Spleen (tissue), 13 donors: ENCODE measurements at places on chromosomes 13 and 19.

GRCh38 chr13:77565635-77566034, 30.1 kb downstream of the SCEL start:
- DNase-seq: no peak

DNA sequence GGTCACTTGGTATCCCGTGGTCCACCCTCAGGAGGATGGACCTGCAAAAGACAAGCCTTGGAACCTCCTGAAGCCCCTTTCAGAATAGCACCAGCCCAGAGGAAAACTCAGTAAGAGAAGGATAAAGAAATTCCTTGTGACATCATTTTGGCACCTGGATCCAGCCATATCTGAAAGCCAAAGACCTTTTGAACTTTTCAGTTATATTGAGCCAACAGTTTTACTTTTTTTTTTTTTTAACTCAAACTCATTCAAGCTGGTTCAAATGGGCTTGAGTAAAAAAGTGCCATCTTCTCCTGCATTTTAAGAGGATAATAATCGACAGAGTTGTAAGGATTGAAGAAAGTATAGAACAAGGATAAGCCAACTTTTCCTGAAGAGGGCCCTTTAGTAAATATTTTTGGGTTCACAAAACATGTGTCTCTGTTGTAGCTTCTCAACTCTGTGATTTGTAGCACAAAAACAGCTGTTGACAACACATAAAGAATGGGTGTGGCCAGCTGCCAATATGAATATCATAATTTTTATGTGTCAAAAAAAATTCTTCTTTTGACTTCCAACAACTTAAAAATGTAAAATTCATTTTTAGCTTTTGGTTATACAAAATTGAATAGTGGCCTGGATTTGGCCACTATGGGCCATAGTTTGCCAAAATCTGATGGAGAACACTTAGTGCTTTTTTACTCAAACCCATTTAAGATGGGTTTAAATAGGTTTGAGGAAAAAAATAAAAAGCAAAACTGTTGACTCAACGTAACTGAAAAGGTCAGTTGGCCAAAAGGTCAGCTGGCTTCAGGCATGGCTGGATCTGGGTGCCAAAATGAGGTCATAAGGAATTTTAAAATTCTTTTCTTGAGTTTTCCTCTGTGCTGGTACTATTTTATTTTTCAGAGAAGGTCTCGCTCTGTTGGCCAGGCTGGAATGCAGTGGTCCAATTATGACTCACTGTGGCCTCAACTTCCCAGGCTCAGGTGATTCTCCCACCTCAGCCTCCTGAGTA, 50.7 kb downstream of the ACSBG2 start:
- DNase-seq: no peak

- DNase-seq: no peak
Observed at GRCh38 chr19:6529351-6529750, 1.5 kb upstream of the TNFSF9 start.

- DNase-seq: no peak
Observed at GRCh38 chr19:4972509-4973230, 3.8 kb downstream of the KDM4B start.

DNA sequence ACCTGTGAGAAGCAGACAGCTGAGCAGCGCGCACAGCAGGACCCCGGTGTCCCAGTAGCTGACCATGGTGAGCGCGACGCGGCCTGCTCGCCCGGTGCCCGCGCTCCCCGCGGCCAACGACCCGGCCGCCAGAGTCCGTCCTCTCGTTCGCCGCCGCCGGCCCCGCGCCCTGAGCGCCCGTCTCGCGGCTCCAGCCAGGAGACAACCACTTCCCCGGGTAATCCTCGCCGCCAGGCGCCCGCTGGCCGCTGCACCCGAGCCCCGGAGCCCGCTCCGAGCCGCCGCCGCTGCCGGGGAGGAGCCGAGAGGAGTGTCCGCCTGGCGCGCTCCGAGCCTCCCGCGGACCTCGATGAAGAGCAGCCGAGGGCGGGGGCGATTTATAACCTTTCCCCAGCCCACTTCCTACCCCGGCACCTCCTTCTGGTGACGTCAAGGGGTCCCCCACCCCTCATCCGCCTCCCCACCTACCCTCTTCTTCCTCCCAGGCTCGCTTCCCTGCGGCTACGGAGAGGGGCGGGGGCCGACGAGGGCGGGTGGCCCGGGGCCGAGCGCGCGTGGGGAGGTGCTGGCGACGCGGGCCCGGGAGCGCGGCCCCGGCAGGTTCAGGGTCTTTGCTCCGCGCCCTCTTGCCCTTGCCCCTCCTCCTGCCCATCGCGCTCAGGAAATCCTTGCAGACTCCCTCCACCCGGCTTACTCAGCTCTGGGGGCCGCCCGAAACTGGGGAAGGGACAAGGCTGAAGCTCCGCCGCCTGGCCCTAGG, at the start of gene FLT1:
Gene FLT1, minus strand, starts transcription at position 351 of the 760 bp plus-strand sequence. Its CDS starts 285 bp downstream, at position 66.
- DNase-seq: peak; percentile 85

DNA sequence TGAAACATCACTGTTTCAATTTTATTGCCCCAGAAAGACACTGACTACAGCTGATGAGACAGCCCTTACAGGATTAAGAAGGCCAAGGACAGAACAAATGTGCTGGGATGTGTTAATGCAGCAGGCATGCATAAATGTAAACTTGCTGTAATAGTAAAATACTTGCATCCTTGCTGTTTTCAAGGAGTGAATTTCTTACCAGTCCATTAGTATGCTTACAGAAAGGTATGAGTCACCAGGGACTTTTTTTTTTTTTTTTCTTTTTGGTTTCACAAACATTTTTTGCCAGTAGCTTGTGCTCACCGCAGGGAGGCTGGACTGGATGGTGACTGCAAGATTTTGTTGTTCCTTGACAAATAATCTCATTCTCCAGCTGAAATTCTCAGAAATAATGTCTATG, 55.1 kb downstream of the GPR180 start:
- no peak for DNase-seq

- no peak for DNase-seq
Observed at GRCh38 chr13:101614491-101614890, 162.0 kb downstream of the ITGBL1 start.

DNA sequence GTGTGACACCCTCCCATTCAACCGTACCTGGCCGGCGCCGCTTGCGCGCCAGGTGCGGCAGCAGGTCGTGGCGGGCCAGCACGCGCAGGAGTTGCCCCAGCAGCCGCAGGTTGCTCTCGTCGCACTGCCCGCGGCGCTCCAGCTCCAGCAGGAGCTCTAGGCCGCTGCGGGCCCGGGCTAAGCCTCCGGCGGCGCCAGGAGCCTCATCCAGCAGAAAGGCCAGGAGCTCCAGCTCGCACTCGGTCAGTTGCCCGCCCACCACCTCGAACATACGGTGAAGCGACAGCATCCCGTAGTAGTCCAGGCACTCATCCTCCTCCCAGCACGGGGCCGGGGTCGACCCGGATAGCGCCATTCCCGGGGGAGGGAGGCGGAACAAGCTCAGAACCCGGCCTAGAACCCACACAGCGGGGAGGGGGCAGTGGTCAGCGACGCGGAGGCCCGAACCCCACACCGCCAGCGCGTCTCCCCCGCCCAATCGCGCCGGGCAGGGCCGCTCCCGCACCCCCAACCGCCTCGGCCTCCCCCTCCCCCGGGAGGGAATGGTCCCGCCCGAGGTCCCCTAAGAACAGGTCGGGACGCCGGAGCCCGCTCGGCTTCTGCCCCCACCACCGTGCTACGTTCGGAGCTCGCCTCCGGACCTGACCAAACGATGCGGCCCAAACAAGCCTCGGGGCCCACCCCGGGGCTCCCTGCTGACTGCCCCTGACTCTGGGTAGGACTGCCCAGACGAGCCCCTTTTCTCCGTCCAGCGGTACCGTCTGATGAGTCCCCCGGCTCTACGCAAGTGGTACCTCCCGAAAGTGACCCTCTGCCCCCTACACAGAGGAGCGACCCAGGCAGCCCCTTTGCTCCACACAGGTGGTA, 591 bp downstream of the DEDD2 start:
- DNase-seq: peak; percentile 92

DNA sequence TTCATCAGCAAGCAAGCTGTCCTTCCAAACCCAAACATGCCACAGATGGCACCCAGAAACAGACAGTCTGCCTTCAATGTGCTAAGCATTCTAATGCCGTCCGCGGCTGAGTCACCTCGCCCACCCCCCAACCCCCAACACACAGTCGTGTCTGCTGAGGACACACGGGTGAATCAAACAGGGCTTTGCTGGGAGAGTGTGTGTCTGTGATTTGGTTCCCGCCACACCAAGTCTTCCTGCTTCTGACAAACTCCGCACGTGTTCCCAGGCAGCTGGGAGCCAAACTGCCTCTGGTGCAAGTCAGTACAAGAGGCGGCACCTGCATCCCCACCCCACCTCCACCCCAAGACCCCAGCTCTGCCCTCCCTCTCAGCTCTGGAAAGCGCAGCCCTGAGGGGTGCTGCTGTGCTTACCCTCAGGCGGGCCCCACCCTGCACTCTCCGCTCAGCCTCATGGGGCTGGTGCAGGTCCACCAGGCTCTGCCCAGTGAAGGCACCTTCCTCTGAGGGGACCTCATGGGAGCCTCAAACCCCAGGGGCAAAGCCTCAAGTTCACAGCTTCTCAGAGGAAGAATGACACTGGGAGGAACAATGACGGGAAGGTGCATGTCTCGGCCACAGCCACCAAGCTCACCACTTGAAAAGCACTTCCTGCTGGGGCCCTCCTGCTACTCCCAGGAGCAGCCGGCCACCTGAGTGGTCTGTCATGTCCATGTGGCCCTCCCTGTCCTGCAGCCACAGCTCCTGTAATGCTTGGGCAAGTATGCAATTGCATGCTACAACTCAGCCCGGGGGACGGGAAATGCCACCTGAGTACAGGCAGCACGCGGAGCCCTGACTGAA, 15.0 kb upstream of the SLC35E1 start:
- peak; percentile 94 for DNase-seq

DNA sequence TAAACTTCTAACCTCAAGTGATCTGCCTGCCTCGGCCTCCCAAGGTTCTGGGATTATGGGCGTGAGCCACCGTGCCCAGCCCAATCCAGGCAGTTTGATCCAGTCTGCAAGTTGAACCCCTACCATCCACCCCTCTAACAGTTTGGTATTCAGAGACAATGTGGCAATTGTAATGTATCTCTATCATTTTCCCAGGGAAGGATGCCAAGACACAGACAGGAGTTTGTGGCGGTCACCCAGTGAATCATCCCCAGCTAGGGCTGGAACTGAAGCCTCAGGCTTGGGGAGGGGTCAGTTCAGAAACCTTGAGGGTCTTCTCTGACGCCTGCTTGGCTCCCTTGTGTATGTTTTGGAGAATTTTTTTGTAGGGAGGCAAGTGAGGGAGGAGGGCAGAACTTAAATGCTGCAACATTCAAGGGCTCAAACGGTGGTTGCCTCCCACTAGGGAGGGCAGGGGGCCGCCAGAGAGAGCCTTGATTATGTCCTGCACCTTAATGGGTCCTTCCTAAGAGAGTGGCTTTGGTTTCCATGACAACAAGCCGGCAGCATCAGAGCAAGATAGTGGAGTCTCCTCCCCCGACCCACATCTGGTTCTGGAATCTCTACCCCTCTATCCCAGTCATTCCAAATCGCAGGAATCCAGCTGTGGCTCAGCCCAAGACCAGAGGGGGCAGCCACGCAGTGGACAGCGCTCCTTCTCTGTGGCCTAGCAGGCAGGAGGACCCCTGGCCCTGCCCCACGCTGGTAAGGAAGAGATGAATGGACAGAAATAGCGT, 14.9 kb upstream of the FEM1A start:
- no peak for DNase-seq

- DNase-seq: no peak
Observed at GRCh38 chr19:803099-803561, 5.9 kb downstream of the PTBP1 start.

DNA sequence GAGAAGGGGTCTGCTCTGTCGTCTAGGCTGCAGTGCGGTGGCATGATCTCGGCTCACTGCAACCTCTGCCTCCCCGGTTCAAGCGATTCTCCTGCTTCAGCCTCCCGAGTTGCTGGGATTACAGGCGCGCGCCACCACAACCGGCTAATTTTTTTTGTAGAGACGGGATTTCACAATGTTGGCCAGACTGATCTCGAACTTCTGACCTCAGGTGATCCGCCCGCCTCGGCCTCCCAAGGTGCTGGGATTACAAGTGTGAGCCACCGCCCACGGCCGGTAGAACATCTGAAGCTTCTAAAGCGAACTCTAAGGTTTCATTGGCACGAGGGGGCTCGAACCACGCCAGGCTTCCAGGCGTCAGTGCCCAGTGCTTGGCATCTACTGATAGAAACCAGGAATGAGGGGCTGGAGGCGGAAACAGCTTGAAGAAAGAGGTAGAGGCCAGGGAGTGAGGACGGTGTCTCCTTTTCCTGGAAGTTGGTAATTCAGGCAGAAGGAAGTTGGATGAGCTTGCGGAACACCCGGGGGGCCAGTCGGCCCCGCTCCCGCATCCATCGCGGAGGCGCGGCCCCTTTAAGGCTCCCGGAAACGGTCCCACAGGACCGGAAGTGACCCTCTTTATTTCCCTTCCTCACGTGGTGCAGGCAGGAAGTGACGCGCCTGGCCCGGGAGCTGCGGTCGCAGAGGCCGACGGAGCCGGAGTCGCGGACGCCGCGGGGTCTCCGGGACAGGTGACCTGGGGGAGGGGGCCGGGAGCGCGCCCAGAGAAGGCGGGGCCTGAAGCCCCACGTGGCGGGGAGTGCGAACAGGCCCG, at the start of gene CCDC9:
Gene CCDC9, plus strand, starts transcription at position 647 of the 814 bp plus-strand sequence. CDS start 1,876 bp downstream, outside the sequence.
- peak; percentile 99 for DNase-seq

DNA sequence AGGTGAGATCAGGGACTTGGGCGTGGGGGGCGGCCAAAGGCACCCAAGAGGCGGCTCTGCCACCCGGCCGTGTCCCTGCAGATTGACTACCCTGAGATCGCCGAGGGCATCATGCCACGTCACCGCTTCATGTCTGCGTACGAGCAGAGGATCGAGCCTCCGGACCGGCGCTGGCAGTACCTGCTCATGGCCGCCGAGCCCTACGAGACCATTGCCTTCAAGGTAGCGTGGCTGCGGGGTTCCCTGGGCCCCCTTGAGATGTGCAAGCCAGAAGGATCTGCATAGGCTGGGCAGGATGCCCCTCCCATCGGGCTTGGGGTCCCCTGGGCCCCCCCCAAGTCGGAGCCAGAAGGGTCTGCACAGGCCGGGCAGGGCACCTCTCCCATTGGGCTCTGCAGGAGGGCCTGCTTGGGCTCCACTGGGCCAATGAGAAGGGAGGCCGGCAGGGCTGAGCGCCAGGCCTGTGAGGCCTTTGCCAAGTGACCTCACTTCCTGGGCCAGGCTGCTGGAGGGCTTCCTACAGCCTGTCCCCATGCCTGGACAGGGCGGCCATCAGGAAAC, 2.2 kb upstream of the AMH start:
- no peak for DNase-seq

DNA sequence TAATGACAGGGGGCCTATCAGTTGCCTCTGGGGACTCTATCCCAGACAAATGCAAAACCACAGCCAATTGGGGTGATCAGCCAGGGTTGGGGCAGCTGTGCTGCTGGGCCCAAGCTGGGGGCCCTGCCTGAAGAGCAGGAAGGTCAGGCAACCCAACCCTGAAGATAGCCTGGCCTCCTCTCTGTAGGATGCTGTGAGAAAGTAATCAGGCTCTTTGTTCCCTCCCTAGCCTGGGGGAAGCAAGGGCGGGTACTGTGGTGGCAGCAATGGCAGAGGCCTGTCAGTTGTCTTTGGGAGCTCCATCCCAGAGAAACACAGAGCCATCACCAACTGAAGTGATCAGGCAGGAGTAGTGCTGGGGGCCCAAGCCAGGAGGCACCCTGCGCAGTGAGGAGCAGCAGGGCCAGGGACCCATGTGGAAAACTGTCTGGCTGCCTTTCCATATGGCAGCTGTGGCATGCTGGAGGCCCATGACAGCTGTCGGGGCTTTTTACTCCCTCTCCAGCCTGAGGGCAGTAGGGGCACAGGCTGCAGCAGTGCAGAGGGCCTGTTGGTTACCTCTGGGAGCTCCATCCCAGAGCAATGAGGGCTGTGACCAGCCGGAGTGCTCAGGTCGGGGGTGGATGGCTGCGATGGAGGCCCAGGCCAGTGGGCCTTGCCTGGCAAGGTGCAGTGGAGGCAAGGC, 73.6 kb upstream of the ATP12A start:
- no peak for DNase-seq

- DNase-seq: peak; percentile 94
Observed at GRCh38 chr13:19782049-19782726, 557 bp downstream of the PSPC1 start.

GRCh38 chr19:2726160-2726855, 5.1 kb upstream of the DIRAS1 start:
- DNase-seq: no peak
